CD4-positive, alpha-beta T cell treated with Interleukin-21 for 1 hour (primary cell): ENCODE measurements at places on chromosomes 4 and X.

GRCh38 chrX:113529426-113530013, 688.9 kb upstream of the AMOT start:
- DNase-seq: no peak

- DNase-seq: no peak
These were observed 40.5 kb upstream of the JADE1 start for GRCh38 chr4:128769011-128769410.

DNA sequence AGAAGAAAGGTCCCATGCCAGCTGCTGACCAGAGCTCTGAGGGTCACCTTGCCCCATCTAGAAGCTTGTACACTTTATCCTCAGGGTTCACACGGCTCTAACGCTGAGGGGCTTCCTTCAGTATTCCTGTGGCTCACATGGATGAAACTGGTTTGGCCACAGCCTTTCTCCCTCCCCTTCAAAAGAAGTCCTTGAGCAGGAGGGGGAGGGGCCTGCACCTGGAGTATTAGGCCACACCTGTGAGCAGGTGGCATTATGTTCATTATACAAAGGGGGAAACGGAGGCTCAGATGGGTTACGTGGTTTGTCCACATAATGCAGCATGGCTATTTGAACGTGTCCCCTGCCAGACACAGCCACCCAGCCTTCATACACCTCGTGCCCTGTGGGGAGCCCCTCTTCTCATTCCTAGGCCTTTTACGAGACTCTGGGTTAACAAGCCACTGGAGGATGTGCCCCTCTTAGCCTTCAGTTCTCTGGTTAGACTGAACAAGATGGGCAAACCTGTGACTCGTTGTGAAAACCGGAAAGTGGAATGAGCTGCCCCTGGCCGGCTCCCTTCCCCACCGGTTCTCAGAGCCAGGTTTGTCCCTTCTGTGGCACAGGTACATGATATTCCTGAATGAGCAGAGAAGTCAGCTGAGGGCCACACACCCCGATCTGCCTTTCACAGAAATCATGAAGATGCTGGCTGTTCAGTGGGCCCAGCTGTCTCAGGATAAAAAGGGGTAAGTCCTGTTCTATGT, 27.2 kb upstream of the JAKMIP1 start:
- DNase-seq: no peak

- no peak for DNase-seq
These were observed 17.2 kb downstream of the EDNRA start for GRCh38 chr4:147498031-147498660.

DNA sequence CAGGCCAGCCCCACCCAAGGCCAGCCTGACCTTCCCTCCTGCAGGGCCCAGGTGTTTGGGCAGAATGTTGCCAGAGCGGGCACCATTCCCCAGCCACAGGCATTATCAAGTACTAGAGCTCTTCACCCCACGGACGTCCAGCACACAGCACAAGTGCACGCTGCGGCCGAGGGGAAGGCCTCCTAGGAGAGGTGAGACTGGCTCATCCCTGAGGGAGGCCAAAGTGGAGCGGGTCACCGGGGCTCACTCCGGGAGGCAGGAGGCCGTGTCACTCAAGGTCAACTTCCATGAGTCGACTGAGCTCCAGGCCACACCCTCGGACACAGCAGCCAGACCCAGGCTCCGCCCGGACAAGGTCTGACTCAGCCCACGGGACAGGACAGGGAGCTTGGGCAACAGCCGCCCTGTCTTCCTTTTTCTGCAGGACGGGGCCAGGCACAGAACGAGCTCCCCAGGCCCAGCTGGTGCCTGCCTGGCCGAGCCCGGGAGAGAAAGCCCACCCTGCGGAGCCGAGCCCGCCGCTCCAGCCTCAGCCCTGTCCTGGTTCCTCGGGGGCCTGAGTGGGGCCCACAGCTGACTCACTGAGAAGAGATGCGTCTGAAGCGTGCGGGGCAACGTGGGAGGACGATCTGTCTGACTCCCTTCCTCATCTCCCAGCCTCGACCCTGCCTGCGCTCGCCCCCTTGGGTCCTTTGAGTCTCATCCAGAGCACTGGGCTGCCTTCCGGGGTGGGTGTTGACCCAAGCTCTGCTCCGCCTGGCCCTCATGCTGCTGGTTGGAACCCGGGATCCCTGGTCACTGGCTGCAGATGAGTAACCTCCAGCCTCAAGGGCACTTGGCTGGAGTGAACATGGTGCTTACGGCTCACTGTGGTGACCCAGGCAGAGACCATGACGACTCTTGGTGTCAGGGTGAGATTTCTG, 1.6 kb downstream of the SLC49A3 start:
- DNase-seq: no peak
